ENCODE measurements at places on chromosomes 7 and 10.
A peak's percentile ranks its signal among the peaks of the same experiment; 100 is the strongest.

DNA sequence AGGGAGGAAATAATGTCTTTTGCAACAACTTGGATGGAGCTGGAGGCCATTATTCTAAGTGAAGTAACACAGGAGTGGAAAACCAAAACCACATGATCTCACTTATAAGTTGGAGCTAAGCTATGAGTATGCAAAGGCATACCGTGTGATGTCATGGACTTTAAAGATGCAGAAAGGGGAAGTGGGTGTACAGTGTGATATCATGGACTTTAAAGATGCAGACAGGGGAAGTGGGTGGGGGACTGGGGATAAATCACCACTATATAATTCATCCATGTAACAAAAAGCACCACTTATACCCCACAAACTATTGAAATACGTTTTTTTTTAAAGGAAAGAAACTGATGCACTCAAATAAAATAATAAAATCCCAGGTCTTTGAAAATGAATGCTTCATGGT lies 29.5 kb downstream of the LYZL2 start:
- DNase-seq: peak; percentile 84

GRCh38 chr10:73597346-73597745 lies 6.2 kb upstream of the USP54 start:
- no peak for DNase-seq

DNA sequence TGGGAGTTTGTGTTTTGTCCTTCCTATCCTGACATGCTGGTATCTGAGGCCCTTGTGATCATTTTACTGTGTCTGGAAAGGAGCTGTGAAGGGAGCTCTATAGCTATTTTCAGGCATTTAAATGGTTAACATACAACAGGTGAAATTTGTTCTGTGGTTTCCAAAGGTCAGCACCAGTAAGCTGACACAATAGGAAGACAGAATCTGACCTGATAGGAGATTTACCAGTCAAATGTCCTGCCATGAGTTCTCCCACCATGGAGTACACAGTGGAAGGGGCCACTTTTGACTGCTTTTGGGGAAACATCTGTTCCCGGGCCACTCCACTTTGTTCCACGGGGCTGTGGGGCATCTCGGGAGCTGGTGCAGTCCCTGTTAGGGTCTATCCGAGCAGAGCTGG lies 17.6 kb downstream of the FKBP6 start:
- no peak for DNase-seq

DNA sequence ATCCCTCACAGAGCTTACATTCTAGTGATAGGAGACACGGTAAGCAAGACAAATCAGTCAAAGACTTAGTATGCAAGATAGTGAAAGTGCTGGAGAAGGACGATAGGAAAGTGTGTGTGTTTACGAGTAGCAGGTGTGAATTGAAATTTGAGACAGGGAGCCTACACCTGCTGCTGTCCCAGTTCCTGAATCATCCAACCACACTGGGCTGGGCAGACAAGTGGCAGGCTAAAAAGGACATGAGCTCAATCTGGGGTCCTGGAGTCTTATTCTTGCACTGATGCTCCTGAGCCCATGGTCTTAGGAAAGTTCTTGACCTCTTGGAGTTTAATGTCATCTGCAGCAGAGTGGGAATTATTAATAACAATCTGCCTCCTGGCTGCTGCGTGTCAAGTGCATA lies 16.2 kb downstream of the RBP3 start:
- DNase-seq: no peak

DNA sequence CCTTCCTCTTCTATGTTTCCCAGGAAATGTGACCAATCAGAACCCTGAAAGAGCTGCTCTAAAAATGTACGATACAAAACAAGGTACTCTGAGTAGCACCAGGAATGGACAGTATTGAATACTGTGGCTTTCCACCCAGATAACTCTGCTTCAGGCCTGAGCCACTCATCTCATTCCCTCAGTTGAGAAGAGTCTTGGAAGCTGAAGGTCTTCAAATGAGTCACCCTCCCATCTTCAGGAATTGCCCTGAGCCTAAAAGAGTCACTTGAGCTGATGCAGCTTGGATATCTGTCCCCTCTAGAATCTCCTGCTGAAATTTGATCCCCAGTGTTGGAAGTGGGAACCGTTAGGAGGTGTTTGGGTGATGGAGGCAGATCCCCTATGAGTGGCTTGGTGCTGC lies 210.4 kb downstream of the DGKI start:
- no peak for DNase-seq

- no peak for DNase-seq
Observed at GRCh38 chr10:99565166-99565565, 32.4 kb downstream of the NKX2-3 start.

GRCh38 chr7:90777041-90777440 lies 180.9 kb downstream of the CDK14 start:
- no peak for DNase-seq

DNA sequence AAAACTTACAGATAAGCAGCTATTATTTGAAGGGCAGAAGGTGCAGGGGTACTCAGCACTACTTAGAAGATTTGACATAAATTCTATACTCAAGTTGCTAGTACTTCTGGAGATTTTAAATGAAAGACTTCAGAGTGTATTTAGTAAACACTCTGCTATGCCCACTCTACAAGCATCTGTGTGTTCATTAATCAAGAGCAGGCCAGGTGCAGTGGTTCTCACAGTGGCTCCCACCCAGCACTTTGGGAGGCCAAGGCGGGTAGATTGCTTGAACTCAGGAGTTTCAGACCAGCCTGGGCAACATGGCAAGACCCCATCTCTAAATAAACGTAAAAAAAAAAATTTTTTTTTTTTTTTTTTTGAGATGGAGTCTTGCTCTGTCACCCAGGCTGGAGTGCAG lies 38.9 kb upstream of the TOMM7 start:
- DNase-seq: no peak

DNA sequence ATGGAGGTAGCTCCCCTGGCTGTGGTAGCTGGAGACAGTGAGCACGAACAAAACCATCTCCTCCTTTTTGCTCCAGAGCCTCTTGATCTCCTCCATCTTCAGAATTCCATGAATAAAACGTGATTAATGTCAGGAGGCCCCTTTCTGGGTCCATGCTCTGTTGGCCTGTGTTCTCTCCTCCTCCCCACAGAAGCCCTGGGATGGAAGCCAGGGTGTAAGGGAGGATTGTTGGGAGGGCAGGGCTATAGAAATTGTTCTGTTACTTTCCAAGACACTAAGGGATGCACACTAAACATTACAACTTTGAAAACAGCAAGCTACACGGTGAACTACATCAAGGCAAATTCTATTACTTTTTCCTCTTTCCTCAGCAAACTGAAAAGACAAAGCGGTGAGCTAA lies 96.3 kb downstream of the RNF216 start:
- no peak for DNase-seq

DNA sequence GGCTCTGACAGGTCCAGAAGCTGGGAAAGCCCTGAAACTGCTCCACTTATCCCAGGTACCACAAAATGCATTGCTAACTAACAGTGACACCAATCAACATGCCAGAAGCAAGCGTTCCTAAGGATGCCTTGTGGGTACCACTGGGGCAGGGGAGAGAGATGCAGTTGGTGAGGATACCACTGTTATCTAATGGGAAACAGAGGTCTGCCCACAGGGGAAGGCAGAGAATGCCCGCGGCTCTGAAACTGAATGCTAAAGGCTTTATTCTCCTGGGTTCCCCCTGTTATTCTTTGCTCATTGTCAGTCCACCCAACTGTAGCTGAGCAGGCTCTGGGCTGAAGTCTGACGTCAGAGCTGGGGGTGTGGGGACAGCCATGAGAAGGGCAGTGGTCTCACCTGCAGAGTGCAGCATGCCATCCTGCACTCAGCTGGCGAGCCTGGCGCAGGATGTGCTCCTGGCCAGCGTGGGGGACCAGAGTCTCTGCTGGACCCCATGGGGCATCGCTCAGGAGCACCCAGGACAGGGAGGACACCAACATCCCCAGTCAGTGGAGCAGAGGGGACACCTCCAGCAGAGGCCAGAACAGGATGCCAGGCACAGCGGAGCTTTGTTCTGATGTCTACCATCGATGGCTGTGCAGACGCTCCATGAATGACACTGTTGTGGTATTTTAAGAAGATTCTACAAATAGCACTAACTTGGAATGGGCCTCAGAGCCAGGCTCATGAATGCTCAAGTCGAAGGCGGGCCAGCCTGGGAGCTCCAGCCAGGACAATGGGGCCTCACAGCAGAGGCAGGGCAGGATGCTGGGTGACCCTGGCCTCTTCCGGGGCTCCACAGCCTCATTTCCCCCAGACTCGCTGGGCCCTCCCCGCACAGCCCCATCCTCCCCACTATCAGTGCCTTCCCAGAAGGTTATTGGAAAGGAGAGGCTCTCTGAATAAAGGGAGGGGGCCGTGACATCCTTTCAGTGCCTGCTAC lies 95.8 kb downstream of the ARHGAP22 start:
- DNase-seq: no peak

DNA sequence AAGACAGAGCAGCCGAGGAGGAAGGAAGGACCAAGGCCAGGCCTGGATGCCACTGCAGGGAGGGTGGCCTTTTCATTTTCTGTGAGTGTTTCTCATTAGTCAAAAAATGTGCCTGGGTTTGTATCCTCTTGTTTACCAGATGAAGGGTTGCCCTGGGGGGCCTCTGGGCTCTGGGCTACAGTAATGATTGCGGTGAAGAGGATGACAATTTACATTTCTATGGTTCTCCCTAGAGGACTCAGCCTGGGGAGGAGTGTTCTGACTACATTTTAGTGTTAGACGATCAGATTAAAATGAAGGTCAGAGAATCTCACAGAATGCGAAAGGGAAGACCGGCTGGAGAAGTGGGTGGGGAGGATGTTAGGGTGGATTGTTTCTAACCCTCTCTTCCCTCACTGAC lies 108.0 kb upstream of the KMT2C start:
- DNase-seq: peak; percentile 31

- no peak for DNase-seq
Observed at GRCh38 chr7:5177060-5177459, 13.0 kb upstream of the WIPI2 start.

DNA sequence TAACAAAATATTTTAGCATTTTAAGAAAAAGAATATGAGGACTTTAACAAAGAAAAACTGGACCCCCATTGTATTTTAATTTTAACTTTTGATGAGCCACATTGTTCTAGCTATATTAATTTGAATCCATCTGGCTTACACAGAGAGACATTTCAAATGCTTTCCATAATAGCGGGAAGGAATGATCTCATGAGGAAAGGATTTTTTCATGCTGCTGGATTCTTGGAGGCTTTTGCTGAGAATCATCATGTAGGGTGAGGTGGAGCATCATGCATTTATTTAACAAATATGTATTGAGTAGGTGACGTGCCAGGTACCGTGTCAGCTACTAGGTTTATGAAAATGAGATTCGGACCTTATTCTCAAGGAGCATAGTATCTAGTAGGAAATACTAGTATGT lies 1006.3 kb downstream of the SORCS1 start:
- no peak for DNase-seq

DNA sequence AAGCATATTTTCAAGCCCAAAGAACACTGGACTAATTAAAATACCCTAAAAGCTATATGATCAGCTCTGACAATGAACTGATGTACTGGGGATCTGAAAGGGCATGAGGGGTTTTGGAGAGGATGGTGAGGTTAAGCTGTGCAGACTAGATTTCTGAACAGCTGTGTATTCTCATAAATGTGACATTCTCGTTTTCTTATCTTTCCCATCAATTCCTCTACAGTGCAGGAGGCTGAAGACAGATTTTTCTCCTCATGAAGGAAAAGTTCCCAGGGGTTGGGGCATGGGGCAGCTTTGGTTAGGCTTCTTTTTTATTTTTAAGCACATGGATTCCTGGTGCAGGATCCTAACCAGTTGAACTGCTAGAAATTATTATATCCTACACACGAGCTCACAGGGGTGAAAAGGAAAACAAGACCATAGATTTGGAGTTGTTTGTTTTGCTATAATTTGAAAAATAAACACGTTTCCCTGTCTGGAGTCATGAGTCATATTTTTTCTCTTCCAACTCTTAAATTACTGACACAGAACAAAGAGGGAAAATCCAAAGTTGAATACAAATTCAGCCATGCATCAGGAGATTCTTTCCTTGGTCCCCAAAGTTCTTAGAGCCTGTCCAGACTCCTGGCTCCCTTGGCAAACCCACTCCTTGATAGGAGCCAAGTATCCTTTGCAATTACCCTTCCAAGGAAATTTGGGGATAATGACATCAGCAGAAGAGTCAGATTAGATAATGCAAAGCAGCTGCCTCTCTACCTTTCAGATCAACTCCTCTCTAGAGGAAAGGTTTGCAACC lies 147.7 kb upstream of the NPVF start:
- no peak for DNase-seq

GRCh38 chr10:29658984-29659965 lies 24.5 kb upstream of the SVIL start:
- DNase-seq: peak; percentile 94

All from inflammatory macrophage (primary cell).